ENCODE measurements at places on chromosomes 11 and 22.

DNA sequence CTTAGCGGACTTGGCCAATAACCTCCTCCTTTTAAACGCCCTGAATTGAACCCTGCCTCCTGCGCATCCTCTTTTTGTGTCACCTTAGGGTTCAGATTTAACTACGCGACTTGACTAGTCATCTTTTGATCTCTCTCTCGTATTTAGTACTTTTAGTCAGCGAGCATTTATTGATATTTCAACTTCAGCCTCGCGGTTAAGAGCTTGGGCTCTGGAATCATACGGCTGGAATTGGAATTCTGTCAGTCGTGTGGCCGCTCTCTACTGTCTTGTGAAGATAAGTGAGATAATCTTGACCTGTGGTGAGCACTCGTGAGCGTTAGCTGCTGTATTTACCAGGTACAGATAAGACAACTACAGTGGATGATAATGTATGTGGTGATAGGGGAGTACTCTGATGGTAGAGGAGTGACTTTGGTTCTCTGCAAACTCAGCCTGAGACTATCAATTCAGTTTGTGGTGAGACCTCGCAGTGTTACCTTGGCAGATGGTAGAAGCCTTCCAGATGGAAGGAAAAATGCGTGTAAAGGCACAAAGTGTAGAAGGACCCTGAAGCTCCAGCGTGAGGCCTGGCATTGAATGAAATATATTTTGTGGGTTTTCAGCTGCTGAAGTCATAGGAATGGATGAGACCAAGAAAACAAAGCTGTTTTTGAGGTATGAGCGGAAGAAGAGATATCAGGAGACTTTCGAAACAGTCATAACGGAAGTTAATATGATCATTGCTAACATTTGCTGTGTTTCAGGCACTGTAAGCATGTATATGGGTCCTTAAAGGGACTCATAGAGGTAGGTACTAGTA lies 682 bp downstream of the ATM start:
- peak; percentile 36 for DNase-seq

DNA sequence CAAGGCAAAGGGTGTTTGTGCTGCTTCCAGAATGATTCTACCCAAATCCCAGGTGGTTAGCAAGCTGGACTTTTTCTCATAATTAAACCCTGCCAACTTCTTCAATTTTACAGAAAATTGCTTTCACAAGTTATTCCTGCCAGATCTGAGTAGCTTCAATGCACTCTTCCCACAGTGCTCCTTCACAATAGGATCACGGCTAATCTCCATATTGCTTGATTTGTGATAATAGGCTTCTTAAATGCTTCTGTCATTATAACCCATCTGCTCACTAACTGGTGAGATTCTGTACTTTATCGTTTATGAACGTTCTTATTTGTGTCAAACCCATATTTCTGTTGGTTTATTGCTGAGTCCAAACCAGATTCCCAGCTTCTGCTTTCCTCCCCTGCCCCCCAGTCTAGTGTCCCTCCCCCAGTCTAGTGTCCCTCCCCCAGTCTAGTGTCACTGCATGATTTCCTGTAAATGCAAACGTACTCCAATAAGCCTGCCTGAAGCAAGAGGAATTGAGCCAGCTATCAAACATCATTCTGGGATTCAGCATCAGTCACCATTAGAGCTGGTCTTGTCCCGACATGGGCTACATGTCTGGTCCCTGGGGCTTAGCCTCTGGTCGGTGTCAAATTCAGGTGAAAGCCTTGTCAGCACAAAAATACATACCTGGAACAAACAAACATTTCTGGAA lies 14.0 kb downstream of the MMP3 start:
- DNase-seq = no peak

- no peak for DNase-seq
These were observed 141.6 kb downstream of the TRPC6 start for GRCh38 chr11:101442171-101442570.

DNA sequence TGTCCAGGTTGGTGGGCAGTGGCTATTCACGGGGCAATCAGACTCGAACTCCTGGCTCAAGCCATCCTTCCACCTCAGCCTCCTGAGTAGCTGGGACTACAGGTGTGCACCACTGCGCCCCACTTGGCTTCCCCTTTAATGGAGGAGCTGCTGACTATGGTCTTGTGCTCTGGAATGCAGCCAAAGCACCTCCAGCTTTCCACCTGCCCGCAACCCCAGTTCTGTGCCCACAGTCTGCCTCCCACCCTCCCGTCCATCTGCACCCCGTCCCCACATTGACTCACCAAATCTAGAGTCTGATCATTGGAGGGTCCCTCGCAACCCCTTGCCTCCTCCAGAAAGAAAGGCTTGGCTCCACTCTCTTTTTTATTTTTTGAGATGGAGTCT lies 41.0 kb downstream of the KCNJ4 start:
- DNase-seq = no peak

- DNase-seq = no peak
These were observed 67.1 kb downstream of the CCDC34 start for GRCh38 chr11:27295928-27296327.

DNA sequence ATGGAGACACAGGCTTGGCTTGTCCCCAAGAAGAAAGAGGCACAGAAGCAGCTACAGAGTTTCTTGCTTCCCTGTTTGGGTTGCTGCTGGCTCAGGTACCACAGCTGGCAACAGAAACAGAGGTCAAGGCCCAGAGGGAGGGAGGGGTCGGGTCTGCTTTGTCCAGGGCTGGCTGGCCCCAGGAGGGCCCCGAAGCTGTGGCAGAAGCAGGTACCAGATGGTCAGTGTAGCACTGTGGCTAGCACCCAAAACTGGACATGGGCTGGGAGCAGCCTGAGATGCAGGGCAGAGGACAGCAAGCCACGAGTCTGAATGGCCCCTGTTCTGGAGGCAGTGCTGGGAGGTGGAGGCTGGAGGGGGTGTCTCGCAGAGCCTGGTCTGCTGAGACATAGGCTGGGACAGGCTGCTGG lies 52.3 kb upstream of the CCDC188 start:
- DNase-seq = no peak

GRCh38 chr22:45516923-45517675 lies 14.4 kb downstream of the FBLN1 start:
- no peak for DNase-seq
